ENCODE measurements at places on chromosomes 16 and 17. TPM values are rescaled to one million over a fixed set of nuclear protein-coding genes. Genes with fewer than 3 reads are reported as not detected.

The PIP4K2B gene
- 61.9 TPM for total RNA-seq

- no peak for DNase-seq
- H3K27ac ChIP-seq = no peak overlapping the region
- H3K27me3 ChIP-seq = peaks cover 2% of the 10 kb centered on the region
- peaks cover 22% of the 10 kb centered on the region for H3K4me1 ChIP-seq
These were observed 236.1 kb upstream of the TNRC6C start for GRCh38 chr17:77722366-77722765.

DNA sequence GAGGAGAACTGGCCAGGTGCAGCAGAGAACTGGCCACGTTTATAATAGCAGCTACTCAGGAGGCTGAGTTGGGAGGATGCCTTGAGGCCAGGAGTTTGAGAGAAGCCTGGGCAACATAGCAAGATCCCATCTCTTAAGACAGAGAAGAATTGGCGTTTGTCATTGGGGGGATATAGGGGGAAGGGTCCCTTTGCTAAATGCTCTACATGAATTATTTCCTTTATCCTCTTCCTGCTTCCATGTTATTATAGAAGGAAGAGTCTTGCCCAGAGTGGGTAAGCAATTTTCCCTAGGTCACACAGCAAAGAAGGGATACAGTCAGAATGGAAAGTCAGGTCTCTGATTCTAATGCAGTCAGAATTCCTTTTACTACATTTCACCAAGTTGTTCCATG is 68.0 kb downstream of the MYH11 start:
- no peak for DNase-seq
- H3K4me1 ChIP-seq = no peaks in the 10 kb centered on the region
- no peak overlapping the region for H3K27ac ChIP-seq
- no peak overlapping the region for H3K4me3 ChIP-seq

DNA sequence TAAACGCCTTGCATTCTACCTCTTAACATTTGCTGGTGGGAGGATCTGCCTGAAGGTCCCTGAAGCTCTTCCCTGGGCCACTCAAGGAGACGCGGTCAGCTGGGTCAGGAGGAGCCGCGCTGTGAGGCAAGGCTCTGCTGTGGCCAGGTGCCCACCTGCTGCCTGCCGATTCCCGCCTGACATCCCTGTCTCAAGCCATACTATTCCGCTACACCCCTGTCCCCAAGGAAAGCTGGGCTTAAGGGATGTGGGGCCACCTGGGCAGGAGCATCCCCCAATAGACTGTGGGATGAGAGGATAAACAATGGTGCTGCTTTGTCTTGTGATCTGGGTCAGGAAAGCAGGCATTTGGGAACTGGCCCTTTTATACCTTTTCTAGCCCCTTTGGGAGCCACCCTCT is 5.1 kb downstream of the TPPP3 start:
- DNase-seq = no peak
- no peaks in the 10 kb centered on the region for H3K36me3 ChIP-seq
- H3K4me1 ChIP-seq = peaks cover 15% of the 10 kb centered on the region
- peaks cover 36% of the 10 kb centered on the region for H3K27me3 ChIP-seq
- H3K4me3 ChIP-seq = no peak overlapping the region

DNA sequence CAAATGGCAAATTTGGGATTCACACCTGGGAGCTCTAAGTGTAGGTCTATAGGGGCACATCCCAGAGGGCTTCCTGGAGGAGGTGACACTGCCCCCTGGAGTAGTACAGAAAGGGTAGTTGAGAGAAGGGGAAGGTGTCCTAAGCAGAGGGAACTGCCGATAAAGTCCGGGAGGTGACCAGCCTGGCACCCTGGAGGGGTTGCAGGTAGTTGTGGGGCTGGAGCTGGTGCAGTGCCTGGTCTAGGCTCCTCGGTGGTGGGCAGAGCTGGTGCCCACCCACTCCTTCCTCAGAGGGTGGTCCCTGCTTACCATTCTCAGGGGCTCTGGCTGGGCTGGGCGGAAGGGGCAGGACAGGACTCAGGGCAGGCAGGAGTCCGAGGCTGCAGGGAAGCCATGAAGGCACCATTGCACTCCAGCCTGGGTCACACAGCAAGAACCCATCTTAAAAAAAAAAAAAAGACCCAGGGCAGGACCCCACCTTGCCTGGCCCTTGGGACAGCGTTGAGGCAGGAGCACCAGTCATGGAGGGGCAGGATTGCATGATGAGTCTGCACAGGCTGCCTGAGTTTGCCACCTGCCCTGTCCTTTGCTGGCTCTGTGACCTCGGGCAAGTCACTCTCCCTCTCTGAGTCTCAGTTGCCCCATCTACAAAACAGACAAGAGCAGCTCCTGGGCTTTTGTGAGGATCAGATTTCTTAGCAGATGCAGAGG is 43.8 kb downstream of the LAT start:
- H3K4me3 ChIP-seq = no peak overlapping the region
- no peak overlapping the region for H3K27ac ChIP-seq
- no peak for DNase-seq

DNA sequence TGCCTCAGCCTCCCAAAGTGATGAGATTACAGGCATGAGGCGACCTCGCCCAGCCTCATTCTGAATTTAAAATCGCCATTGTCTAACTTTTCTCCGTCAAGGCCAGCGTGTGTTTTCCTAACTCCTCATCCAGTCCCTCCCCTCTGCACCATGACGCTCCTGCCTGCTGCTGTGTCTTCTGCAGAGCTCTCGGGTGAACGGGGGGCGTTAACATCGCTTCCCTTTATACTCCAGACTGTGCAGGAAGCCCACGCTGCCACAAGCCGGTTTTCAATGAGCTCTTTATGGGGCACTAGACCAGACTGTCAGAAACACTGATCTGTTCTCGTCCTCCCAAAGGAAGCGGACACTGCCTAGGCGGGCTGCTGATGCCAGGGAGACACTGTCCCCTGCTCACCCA is 13.2 kb downstream of the AANAT start:
- DNase-seq = no peak
- no peaks in the 10 kb centered on the region for H3K36me3 ChIP-seq
- peak overlapping the region; percentile 86 for H3K27ac ChIP-seq
- no peak overlapping the region for H3K4me3 ChIP-seq

GRCh38 chr16:1731603-1732002 is 25.6 kb downstream of the MAPK8IP3 start:
- peaks cover 7% of the 10 kb centered on the region for H3K36me3 ChIP-seq
- H3K4me1 ChIP-seq = no peaks in the 10 kb centered on the region
- H3K4me3 ChIP-seq = no peak overlapping the region
- H3K27ac ChIP-seq = no peak overlapping the region

Measured in WTC11 (cell line).